ENCODE measurements at places on chromosomes 2 and 18. TPM values are rescaled to one million over a fixed set of nuclear protein-coding genes. Genes with fewer than 3 reads are reported as not detected.

DNA sequence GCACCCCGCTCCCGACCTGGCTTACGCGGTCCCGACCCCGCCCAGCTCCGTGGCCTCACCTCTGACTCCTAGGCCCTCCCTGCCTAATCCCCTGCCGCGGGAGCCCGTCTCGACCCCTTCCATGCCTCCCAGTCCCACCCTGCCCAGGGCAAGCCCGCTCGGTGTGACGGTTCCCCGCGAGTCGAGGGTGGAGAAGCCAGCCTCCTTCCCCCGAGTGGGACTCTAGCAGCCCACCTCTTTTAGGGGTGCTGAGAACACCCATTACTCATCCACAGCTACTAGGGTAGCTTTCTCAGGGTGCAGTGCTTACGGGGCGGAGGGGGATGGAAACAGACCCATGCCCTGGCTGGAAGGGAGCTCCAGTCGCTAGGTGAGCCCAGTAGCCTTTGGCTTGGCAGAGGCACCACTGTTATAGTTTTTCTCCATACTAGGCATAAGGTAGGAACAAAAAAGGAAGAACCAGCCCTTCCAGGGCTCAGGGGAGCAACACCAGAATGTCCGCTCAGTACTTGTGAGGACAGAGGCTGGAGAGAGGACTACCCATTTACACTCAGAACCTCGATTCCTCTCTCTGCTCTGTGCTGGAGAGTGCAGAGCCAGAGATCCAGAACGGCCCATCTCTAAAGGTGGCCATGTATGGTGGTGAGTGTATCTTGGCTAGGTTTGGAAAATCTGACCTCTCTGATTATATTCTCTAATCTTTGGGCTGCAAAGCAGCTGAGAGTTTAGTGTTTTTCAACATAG lies 606 bp downstream of the AGBL5 start:
- H3K36me3 ChIP-seq: no peaks in the 10 kb centered on the region
- peak overlapping the region; percentile 61 for H3K4me3 ChIP-seq
- peak; percentile 38 for DNase-seq
- H3K27ac ChIP-seq: peak overlapping the region; percentile 91
- H3K27me3 ChIP-seq: no peaks in the 10 kb centered on the region

GRCh38 chr2:235725016-235725489 lies 231.2 kb downstream of the AGAP1 start:
- DNase-seq: no peak
- no peak overlapping the region for H3K4me3 ChIP-seq
- H3K36me3 ChIP-seq: no peaks in the 10 kb centered on the region
- no peak overlapping the region for H3K27ac ChIP-seq
- no peaks in the 10 kb centered on the region for H3K4me1 ChIP-seq
- no peaks in the 10 kb centered on the region for H3K27me3 ChIP-seq

- H3K4me1 ChIP-seq: no peaks in the 10 kb centered on the region
- H3K36me3 ChIP-seq: no peaks in the 10 kb centered on the region
- no peak overlapping the region for H3K4me3 ChIP-seq
- no peak for DNase-seq
- H3K27me3 ChIP-seq: no peaks in the 10 kb centered on the region
Observed at GRCh38 chr18:56326336-56327072, 311.9 kb downstream of the TXNL1 start.

GRCh38 chr18:3916082-3916481 lies 466.1 kb downstream of the TGIF1 start:
- no peaks in the 10 kb centered on the region for H3K27me3 ChIP-seq
- no peak overlapping the region for H3K27ac ChIP-seq
- H3K36me3 ChIP-seq: no peaks in the 10 kb centered on the region
- no peak for DNase-seq
- no peak overlapping the region for H3K4me3 ChIP-seq

DNA sequence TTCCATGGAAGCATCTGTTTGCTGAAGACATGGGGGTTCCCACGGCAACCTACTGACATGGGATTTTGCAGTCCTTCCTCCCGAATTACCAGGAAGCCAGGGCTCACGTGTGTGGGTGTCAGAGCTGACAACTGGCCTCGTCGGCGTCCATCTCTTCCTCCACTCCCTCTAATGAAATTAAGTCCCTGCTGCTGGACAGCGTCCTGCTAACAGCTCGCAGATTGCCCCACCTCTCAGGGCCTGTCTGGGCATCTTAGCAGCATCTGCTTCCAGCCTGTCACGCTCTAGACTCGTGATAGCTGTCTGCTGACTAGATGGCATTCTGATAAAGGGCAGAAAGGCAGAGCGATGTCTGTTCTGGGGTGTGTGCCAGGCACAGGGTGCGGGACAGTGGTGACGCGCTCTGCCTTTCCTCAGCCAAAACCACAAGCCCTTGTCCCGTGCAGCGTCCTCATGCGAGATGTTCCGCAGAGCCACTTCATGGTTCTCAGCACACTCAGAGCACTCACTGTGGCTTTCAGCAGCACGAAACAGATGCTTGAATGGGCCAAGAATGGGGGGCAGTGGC lies 161.1 kb downstream of the ARL4C start:
- DNase-seq: peak; percentile 78
- H3K27me3 ChIP-seq: no peaks in the 10 kb centered on the region
- no peaks in the 10 kb centered on the region for H3K36me3 ChIP-seq
- H3K4me3 ChIP-seq: no peak overlapping the region
- H3K4me1 ChIP-seq: peaks cover 3% of the 10 kb centered on the region
- H3K27ac ChIP-seq: peak overlapping the region; percentile 66

DNA sequence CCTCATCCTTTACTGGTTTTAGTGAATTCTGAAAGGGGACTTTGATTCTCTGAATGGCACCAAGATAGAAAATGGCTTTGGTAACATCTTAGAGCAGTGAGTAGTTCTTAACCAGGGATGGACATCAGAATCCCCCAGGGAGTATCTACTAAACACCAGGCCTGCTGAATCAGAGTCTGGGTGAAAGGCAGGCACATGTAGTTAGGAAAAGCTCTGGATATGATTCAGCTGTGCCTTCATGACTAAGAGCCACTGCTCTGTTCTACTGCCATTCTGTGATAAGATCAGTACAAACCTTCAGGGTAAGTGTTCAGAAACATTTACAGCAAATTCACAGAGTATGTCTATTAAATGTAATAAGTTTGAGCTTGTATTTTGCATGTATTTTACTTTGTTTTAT lies 46.2 kb upstream of the B3GNT2 start:
- H3K27ac ChIP-seq: no peak overlapping the region
- H3K4me3 ChIP-seq: no peak overlapping the region
- no peaks in the 10 kb centered on the region for H3K36me3 ChIP-seq
- H3K4me1 ChIP-seq: no peaks in the 10 kb centered on the region

GRCh38 chr18:25047983-25048382 lies 304.0 kb downstream of the ZNF521 start:
- no peak overlapping the region for H3K4me3 ChIP-seq
- H3K36me3 ChIP-seq: no peaks in the 10 kb centered on the region
- no peak overlapping the region for H3K27ac ChIP-seq

GRCh38 chr2:178846458-178846802 lies 39.2 kb upstream of the TTN start:
- no peaks in the 10 kb centered on the region for H3K36me3 ChIP-seq
- H3K4me1 ChIP-seq: no peaks in the 10 kb centered on the region
- no peak overlapping the region for H3K4me3 ChIP-seq
- no peak for DNase-seq

DNA sequence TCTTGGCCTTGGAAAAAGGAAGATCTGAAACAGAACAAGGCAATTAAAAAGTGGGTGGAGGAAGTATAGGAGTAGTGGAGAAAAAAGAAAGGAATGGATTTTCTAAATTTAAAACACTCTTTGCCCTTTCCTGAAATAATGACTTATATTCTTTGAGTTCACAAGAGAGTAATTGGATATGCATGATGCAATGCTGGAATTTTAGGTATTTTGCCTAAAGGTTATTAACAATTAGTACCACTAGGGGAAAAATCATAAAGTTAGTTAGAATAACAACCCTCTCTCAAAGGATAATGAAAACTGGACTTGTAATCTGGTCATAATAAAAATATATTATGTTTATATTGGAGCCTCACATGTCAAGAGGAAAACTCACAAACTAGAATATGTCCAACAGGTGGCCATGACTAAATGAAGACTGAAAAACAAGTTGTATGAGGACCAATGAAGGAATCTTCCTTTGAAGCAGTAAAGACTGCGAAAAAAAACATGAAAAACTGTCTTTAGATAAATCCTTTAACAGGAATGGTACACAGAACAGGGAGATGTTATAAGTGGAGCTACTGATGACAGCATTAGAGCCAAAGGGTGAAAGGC lies 281.8 kb downstream of the NCKAP5 start:
- no peak for DNase-seq
- H3K4me3 ChIP-seq: no peak overlapping the region
- no peak overlapping the region for H3K27ac ChIP-seq
- no peaks in the 10 kb centered on the region for H3K36me3 ChIP-seq
- H3K4me1 ChIP-seq: no peaks in the 10 kb centered on the region
- H3K27me3 ChIP-seq: no peaks in the 10 kb centered on the region

DNA sequence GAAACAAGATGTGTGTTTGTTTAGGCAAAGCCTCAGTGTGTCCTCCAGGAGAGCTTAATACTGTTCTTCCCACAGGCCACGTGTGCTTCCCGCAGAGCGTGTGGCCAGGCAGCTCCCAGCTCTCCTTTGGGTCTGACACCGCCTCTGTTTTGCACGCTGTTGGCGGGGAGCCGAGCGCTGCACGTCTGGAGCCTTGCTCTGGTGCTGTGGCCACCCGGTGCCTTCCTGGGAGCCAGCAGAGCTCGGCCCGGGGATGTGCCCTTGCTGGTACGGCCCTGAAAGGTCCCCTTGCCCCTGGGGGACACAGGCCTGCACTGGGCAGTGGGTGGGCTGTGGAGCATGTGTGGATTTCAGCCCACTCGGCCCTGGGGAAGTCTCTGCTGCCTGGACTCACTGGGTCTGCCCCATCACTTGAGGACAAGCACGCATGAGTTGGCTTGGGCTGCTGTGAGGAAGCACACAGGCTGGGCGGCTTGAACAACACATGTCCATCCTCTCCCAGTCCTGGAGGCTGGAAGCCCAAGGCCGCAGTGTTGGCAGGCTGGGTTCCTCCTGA lies 160.7 kb upstream of the HDAC4 start:
- peaks cover 4% of the 10 kb centered on the region for H3K27me3 ChIP-seq
- H3K36me3 ChIP-seq: no peaks in the 10 kb centered on the region
- no peak overlapping the region for H3K4me3 ChIP-seq

Gene CDK5R2
- total RNA-seq: 0.08 TPM

DNA sequence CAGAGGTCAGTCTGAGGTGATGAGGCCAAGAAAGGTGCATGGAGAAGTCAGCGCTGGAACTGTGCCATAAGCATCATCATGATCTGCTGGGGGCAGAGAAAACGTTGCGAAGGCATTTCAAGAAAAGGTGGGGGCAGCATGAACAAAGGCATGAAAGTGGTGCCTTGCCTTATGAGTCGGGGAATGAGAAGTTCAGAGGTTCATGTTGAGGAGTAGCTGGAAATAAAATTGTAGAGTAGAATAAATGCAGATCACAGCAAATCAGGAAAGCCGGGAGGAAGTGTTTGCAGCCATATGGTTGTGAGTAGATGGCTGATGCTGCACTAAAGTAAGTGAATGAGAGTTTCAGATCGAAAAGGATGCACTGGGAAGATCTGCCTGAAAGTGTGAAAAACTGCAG lies 72.1 kb upstream of the ARL5A start:
- H3K4me3 ChIP-seq: no peak overlapping the region
- no peaks in the 10 kb centered on the region for H3K4me1 ChIP-seq
- no peaks in the 10 kb centered on the region for H3K36me3 ChIP-seq
- no peak overlapping the region for H3K27ac ChIP-seq
- no peaks in the 10 kb centered on the region for H3K27me3 ChIP-seq

GRCh38 chr2:200732866-200733265 lies 78.8 kb upstream of the BZW1 start:
- DNase-seq: no peak
- no peaks in the 10 kb centered on the region for H3K27me3 ChIP-seq
- peaks cover 6% of the 10 kb centered on the region for H3K4me1 ChIP-seq
- no peak overlapping the region for H3K27ac ChIP-seq

- H3K4me3 ChIP-seq: no peak overlapping the region
- DNase-seq: no peak
- H3K36me3 ChIP-seq: no peaks in the 10 kb centered on the region
- H3K27me3 ChIP-seq: no peaks in the 10 kb centered on the region
- no peaks in the 10 kb centered on the region for H3K4me1 ChIP-seq
Observed at GRCh38 chr18:62954366-62954765, 239.0 kb downstream of the PHLPP1 start.

DNA sequence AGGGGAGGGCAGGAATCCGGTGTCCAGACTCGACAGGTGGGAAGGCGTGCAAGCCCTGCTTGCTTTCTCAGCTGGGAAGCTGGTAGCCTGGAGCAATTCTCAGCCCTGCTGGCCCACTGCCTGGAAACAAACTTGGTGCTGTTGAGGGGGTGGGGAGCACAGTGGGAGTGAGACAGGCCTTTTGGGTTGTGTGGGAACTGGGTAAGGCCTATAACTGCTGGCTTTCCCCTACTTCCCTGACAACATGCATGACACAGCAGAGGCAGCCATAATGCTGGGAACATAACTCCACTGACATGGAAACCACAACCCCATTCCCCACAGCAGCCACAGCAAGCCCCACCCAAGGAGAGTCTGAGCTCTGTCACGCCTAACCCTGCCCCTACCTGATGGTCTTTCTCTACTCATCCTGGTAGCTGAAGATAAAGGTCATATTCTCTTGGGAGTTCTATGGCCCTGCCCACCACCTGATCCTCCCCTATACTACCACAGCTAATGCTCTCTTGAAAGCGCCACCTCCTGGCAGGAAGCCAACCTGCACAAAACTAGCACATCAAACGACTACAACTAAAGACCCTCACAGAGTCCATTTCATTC lies 122.9 kb upstream of the ACVR1C start:
- no peaks in the 10 kb centered on the region for H3K4me1 ChIP-seq
- no peak overlapping the region for H3K4me3 ChIP-seq
- H3K27me3 ChIP-seq: no peaks in the 10 kb centered on the region
- no peak for DNase-seq
- peaks cover 10% of the 10 kb centered on the region for H3K36me3 ChIP-seq
- H3K27ac ChIP-seq: no peak overlapping the region

Gene MAB21L4
- total RNA-seq: 34.5 TPM

DNA sequence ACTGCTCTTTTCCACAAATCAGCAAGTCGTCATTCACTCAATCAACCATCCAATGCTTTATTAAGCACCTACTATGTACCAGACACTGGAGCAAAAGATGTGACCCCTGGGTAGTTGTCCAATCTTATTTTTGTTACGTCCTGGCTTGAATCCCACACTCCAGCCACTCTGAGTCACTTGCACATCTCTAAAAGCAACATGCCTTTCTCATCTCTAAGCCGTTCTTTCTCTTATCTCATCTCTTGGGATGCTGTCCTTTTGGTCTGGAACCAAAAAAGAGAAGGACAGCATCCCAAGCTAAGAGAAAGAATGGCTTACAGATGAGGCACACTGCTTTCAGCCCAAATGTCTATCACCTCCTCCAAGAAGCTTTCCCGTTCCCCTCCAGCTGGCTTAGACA lies 58.8 kb downstream of the RNF152 start:
- H3K36me3 ChIP-seq: no peaks in the 10 kb centered on the region
- no peak overlapping the region for H3K4me3 ChIP-seq

- DNase-seq: no peak
- no peaks in the 10 kb centered on the region for H3K36me3 ChIP-seq
- H3K4me1 ChIP-seq: no peaks in the 10 kb centered on the region
- no peak overlapping the region for H3K4me3 ChIP-seq
- no peak overlapping the region for H3K27ac ChIP-seq
Observed at GRCh38 chr2:80531319-80531718, 226.8 kb upstream of the LRRTM1 start.

Measured in hepatocyte (in vitro differentiated cells).